ENCODE measurements at places on chromosomes 2 and 18.
A peak's percentile ranks its signal among the peaks of the same experiment; 100 is the strongest.

DNA sequence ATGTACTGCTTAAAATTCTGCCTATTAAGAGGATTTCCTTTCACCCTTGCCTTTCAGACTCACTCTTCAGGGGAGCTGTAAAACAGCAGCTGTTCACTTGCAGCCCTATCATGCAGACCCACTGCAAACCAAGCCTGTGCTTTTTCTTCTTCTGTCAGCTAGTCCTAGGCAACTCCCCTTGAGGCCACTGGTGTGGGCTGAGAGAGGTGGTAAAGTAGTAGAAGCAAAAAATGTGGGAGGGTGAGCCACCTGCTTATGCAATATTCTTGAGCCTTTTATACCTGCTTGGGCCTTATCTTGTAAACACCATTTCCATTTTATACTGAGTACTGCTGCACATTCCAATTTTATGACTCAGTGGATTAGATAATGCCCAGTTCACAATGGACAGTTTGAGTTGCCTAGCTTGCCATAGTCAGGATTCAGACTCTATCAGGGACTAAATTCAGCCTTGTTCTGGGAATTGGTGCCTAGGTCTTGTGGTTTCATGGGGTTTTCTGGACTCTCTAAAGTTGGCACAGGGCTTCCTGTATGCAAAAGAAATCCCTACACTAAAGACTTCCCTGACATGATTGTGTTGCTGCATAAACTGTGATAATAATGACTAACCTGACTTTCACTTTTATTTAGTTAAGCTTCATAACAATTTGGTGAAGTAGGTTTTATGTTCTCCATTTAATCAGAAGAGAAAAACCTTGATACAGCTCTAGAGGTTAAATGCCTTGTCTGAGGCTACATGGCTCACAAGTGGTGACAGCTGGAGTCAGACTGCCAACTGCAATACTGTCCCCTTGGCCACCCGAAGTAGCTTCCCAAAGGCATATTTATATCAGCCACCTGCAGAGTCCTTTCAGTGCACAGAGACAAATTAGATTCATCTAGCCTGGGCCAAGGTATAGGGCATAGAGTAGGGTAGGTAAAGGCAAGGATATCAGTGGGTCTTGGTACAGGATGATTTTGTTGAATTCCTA, 47.4 kb upstream of the KDM3A start:
- DNase-seq, result no peak

GRCh38 chr18:11884396-11885030, 23.6 kb downstream of the MPPE1 start:
- no peak for DNase-seq

GRCh38 chr2:113079131-113079530, 11.4 kb downstream of the IL1F10 start:
- DNase-seq, result no peak

DNA sequence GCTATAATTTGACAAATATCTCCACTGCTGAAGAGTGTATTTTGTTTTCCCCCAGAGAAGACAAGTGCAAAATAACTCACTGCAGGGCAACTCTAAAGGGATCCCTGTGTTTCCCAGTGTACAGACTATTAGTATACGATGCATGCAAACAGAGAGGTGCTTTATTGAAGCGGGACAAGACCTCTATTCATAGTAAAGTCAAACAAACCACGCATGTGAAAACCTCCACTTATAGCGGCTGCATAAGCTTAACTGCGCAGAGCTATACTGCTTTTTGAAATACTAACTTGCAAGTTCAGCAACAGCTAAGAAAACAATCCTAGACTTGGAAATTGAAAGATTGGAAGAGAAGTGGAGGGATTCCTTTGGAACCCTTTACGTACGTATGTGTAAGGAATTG, 15.6 kb downstream of the RNF144A start:
- DNase-seq, result no peak

GRCh38 chr2:221343524-221343923, 228.6 kb downstream of the EPHA4 start:
- no peak for DNase-seq

- no peak for DNase-seq
Measured at GRCh38 chr2:67945940-67946339, 116.9 kb downstream of the C1D start.

DNA sequence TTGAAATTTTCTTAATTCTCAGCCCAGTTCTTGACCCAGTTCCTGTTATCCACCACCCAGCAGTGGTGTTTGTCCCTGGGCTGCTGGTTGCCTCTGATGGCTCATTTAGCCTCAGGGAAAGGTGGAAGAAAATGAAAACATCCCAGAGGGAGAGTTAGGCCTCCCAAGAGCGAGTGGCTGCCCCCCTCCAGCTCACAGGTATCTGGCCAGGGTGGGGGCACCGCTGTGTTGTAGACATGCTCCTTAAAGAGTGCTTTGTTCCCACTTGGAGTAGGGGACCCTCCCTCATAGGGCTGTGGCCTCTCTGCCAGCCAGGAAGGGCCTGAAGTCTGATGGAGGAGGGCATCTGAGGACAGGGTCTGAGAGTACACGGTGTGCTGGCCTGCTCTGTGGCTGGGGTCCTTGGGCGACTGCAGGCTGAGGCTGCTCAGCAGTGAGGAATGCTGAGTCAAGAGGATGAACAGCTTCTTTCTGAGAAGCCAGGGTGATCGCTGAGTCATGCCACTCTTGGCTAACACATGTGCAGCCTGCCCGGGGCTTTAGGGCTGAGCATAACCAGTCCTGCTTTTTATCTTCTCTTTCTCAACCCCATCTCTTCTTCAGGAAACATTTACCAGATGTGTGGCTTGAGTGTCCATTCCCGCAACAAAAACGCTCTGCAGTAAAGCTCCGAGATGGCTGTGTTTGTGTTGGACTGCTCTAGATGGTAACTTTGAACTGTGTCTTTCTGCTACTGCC, 72.3 kb downstream of the IL1R2 start:
- DNase-seq, result peak; percentile 54

DNA sequence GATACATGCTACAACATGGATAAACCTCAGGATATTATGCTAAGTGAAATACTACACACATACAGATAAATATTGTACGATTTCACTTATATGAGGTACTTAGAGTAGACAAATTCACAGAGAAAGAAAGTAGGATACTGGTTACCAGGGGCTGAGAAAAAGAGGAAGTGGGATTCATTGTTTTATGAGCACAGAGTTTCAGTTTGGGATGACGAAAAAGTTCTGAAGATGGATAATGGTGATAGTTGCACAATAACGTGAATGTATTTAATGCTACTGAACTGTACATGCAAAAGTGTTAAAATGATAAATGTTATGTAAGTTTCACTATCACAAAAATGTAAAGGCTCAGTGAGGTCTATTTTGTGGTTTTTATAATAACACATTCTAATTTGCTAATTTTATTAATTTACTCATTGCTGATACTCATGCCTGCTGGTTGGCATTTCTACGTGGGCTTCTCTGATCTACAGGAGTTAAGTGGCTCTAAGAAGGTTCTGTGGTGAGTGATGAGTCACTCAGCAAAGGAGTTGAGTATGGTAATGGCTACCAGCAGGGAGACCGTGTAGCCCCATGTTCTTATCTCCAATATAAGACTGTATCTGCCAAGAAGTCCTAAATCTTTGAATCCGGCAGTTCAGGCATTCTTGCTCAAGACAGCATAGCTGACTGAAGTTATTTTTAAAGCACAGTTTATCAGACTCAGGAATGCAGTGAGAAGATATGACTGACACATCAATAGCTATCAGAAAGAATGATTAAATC, 41.1 kb downstream of the UPP2 start:
- DNase-seq, result no peak

DNA sequence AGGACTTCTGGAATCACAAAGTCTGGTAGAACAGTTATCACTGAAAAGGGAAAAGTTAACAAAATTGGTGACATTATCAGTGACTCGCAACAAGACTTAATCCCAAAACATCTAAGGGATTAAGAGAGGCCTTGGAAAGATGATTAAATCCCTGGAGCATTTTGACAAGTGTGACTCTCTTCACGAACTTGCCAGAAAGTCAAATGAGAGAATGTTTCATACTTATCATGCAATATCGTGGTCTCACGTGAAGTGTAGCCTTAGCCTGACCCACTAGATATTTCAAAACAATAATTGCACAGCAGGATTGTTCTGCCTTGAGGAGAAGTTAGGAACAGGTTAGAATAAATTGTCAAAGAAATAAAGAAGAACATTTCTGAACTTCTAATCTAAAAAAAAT, 104.5 kb downstream of the COL6A3 start:
- DNase-seq, result no peak

GRCh38 chr2:223431479-223431878, 170.7 kb downstream of the SCG2 start:
- no peak for DNase-seq

DNA sequence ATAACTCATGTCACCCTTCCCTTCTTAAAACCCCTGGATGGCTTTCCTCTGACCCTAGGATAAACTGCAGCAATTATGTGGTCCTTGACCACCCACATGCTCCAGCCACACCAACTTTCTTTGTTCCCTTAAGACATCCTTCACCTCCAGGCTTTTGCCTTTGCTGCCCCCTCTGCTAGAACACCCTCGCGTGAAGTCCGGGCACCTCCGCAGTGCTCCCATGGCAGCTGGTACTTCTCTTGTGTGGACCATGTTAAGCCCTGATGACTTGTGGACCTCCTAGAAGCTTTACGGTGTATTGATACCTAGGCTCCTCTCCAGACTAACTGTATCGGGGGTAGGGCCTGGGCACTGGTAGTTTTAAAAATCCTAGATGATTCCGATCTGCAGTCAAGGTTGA, 824 bp upstream of the ABHD1 start:
- no peak for DNase-seq

DNA sequence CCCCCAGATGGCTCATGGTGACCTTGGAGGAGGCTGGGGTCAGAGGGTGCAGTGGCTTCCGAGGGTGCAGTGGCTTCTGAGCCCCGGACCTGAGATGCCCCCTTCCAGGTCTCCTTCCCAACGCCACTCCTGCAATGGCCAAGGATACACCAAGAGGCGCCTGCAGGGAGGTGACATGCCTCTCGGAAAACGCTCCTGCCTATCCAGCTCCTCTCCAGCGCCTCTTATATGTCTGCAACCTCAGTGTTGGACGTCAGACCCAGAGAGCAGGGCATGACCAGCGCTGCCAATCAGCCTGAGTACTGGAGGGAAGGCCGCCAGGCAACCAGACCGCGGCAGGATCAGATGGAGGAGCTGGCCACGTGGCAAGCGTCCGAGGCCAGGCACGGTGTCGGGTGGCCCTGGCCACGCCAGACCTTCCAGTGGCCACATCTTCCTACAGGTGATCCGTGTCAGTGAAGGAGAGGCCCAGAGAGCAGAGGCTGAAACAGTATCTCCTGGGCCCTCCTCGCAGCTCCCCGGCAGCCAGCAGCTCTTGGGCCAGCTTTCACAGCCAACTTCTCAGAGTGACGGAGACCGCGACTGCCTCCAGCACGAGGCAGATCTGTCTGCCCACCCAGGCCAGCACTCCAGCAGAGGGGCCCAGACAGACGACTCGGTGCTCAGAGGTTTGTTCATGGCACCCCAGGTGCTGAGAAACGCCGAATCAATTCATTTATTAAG, 199.5 kb upstream of the SALL3 start:
- DNase-seq, result no peak

DNA sequence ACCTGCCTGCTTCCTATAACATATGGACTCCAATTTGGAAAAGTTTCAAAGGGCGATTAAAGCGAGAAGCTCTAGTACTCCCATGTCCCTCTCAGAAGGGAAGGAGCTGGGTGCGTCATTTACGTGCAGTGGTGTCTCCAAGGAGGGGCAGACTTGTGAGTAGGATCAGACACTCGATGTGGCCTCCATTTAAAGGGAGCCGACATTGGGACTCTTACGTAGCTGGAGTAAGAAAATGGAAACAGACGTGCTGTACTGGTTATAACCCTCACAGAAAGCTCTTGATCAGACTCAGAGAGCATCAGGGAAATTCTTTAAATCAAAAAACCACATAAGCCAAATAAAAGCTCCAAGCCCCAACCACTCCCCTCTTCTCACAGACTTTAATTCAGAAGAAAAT, 198.5 kb downstream of the KLHL29 start:
- no peak for DNase-seq

- no peak for DNase-seq
Measured at GRCh38 chr2:41610501-41611190, 437.2 kb upstream of the PKDCC start.

DNA sequence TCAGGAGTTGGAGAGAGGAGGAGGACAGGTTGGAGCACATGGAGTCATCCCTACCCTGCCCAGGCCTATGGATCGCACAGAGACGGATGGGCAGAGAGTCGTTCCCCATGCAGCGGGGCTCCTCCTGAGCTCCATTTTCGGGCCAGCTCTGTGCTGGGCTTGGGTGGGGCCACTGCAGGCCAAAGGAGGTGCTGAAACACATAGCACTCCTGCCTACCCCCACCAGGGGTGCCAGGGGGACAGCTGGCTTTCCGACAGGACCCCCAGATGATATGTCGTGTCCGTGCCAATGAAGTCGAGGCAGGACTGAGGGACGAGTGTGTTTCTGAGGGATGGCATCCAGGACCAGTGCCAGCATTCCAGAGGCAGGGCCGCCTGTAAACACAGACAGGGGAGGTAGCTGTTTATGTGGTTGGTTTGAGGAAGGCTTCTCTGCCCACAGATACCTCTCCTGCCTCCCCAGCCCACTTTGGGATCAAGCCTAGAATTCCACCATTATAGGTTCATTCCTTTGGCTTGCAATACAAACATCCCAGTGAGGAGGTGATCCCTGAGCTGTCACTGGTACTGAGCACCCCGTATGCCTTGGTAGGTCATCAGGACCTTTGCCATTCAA, 116.6 kb downstream of the GLI2 start:
- DNase-seq, result no peak

DNA sequence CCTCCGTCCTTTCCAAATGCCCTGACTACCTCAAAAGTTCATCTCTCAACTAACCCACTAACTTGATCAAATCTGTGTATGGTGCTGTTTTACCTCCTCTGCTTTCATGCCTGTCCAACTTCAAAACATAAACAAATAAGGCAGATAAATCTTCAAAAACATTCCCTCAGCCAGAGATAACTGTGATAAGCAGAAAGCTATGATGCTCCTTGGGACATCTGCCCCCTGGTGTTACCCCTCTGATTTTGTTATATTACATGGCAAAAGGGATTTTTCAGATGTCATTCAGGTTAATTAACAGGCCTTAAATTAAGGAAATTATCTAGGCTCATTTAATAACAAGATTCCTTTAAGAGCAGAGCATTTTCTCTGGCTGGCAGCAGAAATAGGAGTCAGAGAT, 810.8 kb upstream of the CHAC2 start:
- DNase-seq, result no peak

Measured in activated naive CD4-positive, alpha-beta T cell treated with Interleukin-2 at 50 U/mL for 16 hours (primary cell).